ENCODE measurements at places on chromosomes 16 and 17. TPM values are rescaled to one million over a fixed set of nuclear protein-coding genes. Genes with fewer than 3 reads are reported as not detected.

Gene SLC12A3
- total RNA-seq = not detected

GRCh38 chr17:48030531-48030930, 7.1 kb downstream of the COPZ2 start:
- no peak for DNase-seq

DNA sequence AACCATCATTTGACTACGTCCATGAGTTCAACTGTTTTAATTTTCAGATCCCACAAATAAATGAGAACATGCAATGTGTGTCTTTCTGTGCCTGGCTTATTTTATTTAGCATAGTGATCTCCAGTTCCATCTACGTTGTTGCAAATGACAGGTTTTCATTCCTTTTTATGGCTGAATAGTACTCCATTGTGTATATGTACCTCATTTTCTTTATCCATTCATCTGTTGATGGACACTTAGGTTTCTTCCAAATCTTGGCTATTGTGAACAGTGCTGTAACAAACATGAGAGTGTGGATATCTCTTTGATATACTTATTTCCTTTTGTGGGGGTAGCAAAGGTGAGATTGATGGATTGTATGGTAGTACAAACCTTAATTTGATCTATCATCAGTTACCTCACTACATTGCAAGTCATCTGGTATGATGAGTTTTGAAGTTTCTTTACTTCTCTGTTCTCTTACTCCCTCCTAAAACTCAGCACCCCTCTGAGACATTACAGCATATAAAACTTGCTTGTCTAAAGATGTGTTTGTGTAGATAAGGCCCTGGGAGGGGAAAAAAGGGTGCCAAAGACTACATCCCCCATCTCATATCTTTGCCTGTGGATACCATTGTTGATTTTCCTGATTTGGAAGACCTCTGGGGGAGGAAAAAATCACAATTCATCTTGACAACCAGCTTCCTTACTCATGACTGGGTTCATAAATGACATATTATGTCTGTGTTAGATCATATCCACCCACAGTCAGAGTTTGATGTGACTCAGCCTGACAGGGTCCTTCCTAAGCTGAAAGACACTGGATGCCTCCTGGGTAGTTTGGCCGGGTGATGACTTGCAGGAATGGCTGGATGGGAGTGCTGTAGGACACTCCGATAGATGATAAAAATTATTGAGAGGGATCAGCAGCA, 47.6 kb downstream of the ABCA9 start:
- DNase-seq = no peak

DNA sequence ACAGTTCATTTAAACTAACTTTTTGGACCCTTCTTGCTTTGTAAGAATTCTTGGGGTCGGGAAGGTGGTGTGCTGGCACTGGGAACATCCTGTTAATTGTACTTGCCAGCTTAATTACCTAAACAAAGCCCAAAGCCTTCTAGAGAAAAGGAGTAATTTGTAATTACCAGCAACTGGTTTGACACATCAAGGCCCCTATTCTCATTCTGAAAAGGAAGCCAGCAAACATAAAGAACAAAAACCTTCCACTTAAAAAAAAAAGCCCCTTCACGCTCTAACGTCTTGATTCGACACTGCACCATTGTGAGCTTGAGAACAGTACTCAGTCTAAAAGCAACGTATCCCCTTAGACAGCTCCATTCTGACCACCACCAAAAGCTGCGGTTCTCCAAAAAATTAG, 74.7 kb upstream of the RPH3AL start:
- DNase-seq = no peak

Gene MAPT
- total RNA-seq = 1.3 TPM

Gene RNF112
- total RNA-seq = 1.4 TPM

- DNase-seq = no peak
Observed at GRCh38 chr17:74763565-74764387, 12.4 kb downstream of the NAT9 start.

Gene LYRM9
- 3.3 TPM for total RNA-seq

DNA sequence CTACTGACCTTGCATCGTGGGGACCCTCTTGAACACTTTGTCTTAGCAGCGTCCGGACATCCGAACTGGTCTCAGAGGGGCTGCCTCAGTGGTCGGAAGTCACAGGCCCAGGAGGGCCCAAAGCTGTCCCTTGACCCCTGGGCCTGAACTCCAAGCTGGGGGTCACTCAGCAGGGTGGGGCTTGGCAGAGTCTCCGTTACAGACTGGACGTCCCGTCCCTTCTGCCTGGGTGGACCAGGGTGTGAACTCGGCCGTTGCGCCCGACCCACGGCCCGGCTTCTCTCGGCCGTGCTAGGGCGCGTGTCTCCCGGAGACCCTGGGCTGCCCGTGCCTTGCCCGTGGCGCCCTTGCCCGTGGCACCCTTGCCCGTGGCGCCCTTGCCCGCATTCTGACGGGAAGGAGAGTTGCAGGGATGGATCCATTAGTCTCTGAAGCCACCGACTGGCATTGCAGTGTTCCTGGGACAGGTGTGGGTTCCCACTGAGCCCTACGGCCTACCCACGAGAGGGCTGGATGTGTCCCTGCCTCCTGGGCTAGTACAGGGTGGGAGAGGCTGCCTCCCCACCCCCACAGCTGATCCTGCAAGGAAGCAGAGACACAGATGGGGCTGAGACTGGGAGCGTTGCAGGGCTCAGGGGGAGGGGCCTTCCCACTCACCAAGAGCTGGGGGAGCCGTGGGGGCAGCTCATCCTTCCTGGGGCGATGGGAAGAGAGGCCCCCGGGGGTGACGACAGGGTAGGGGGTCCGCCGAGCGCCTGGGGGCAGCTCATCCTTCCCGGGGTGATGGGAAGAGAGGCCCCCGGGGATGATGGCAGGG, 4.9 kb downstream of the CACNA1H start:
- DNase-seq = no peak

Gene OR3A3
- not detected for total RNA-seq

DNA sequence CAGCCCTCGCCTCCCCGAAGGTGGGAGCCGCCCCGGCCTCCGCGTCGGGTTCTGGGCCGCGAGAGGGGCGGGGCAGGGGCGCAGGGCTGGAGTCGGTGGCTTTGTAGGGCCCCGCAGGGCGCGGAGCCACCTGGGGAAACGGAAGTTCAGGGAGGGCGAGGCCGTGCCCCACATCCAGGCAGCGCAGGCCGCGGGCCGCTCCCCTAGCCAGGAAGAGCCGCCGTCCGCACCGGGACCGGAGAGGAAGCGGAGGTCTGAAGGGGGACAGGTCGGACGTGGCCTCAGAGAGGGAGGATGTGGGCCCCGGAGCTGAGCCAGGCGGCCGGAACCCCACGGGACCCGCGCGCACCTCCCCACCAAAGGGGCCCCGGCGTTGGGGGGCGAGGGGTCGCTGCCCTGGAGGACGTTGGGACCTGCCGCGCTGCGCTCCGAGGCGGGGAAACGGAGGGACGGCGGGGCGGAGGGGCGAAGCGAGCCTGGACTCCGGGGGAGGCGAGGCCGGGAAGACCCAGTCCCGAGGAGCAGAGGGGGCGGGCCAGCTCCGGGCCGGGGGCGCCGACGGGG, 482 bp upstream of the SLC16A3 start:
- DNase-seq = no peak

GRCh38 chr17:49435671-49436029, 21.0 kb upstream of the PHB1 start:
- no peak for DNase-seq

- DNase-seq = no peak
Observed at GRCh38 chr17:40130352-40131042, 8.7 kb downstream of the MSL1 start.
